Stimulated activated CD4-positive, alpha-beta T cell treated with anti-CD3 and anti-CD28 coated beads, Interleukin-4, amount 100 ng/mL, for 24 hours (primary cell): ENCODE measurements at places on chromosomes 5 and 9.

DNA sequence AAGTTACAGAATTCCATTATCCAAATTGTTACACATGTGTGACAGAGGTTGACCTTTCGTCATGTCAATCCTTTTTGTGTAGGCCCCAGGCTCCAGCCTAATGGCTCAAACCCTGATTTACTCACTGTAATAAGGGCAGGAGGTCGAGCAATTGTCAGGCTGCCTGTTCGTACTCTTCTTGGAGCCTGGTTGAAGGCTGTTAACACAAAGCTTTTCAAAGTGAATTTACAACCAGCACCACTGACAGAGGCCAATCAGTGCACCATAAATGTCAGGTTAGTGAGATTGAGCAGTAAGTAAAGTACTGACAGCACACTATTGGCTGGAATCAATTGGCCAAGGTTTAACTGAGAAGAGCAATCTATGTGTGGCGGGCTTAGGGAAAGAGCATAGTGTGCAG, 16.8 kb downstream of the PRDM6 start:
- no peak for DNase-seq

DNA sequence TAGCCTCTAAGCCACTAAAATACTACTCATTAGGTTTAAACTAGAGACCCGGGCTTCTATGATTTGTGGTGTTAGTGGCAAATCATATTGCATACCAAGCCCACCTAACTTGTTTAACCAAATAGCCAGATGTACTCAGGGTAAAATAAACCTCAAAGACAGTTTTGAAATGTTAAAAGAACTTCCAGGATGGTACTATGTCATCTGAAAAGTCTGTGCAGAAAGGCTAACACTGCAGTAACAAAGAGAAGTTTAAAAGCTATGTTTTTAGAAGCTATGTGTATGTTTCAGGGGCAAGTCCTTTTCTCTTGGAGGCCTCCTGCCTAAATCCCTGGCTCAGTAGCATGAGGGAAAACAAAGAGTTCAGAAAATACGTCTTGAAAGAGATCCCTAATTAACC, 84.9 kb upstream of the IL7R start:
- no peak for DNase-seq

DNA sequence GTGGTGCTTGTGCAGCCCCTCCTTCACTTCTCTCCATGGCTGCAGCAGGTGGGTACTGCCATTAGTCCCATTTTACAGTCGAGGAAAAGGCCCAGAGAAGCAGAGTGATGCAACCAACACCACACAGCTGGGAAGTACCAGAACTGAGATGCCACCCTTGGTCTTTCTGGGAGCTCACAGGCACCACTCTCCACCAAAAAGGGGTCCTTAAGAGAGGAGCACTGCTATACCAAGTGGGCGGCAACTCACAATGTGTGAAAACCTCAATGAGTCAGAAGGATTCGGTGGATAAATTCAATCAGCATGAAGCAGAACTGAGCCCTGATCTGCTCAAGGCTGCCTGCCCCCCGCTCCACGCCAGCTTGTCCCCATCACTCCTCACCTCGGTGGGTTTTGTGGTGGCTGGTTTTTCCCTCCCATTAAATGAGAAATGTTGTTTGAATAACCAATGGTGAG, 213.7 kb downstream of the FSTL4 start:
- DNase-seq: peak; percentile 47

DNA sequence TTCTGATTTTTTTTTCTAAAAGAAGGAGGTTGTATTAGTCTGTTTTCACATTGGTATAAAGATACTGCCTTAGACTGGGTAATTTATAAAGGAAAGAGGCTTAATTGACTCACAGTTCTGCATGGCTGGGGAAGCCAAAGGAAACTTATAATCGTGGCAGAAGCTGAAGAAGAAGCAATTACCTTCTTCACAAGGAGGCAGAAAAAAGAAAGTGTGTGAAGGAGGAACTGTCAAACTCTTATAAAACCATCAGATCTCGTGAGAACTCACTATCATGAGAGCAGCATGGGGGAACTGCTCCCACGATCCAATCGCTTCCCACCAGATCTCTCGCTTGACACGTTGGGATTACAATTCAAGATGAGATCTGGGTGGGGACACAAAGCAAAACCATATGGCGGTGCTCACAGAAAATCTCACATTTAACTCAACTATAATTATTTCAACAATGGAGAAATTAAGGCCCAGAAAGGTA, 27.1 kb downstream of the DPYSL3 start:
- no peak for DNase-seq

- DNase-seq: peak; percentile 38
Measured at GRCh38 chr9:130444565-130445221, at the start of gene ASS1. ASS1 (plus strand) TSS chr9:130444961; CDS start chr9:130452229, 7,268 bp downstream.

DNA sequence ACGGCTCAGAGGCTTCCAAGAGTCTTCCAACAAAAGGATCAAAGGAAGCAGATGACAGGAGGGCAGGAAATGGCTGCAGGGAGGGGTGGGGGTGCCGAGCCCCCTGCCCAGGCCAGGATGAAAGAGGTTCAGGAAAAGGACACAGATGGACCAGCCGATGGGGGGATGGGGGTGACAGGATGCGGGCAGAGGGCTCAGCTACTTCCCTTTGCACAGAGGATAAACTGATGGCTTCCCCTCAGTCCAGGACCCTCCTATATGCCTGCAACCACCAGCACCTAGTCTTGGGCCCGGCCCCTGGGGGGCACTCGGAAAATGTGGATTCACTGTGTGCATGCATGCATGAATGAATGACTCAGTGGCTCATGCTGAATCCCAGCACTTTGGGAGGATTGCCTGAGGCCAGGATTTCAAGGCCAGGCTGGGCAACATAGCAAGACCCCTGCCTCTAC, 148.2 kb downstream of the C9orf50 start:
- DNase-seq: no peak

GRCh38 chr5:16385516-16386090, 80.0 kb downstream of the ZNF622 start:
- DNase-seq: no peak

- DNase-seq: no peak
Measured at GRCh38 chr9:108219664-108220063, 636.1 kb downstream of the ACTL7B start.

DNA sequence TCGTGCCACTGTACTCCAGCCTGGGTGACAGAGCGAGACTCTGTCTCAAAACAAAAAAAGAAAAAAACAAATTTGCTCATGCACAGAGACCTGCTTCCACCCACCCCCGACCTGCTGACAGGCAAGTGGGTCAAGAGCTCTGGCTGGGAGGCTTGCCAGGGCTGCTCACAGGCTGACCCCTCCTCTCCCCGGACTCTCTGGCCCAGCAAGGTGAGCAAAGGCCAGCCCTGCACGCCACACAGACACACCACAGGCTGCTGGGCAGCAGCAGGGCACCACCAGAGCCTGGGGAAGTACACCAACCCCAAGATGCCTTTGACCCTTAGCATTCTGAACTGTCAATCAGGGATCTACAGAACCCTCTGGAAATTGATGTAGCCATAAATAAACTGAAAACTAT, 29.2 kb downstream of the NSUN2 start:
- DNase-seq: no peak

DNA sequence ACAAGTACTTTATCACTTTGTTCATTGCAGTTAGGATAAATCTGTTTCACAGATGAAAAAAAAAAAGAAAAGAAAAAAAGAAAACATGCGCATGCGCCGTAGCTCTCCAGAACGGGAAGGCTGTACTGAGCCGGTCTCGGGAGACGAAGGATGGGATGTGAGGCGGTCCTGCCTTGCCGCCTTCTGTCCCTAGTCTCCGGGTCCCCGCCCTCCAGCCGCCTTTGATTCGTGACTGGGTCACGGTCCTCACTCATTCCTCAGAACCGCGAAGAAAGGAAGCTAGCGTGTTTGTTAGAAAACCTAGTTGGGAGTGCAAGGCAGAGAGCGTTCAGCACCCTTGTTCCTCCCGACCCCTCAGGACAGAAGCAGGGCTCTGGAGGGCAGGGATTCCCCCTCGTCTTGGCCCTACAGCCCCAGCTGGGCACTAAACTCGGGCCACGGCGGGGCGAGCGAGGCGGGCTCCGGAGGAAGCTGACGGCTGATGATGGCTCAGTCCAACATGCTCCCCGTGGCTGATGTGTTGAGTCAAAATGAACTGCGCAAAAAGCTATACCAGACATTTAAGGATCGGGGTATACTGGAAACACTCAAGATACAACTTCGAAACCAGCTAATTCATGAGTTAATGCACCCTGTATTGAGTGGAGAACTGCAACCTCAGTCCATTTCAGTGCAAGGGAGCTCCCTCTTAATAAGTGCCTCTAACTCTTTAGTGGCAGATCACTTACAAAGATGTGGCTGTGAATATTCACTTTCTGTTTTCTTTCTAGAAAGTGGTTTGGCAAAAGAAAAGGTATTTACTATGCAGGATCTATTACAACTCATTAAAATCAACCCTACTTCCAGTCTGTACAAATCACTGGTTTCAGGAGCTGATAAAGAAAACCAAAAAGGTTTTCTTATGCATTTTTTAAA, 40.0 kb downstream of the CPLANE1 start:
- peak; percentile 10 for DNase-seq

- no peak for DNase-seq
Measured at GRCh38 chr9:77807846-77808750, 160.0 kb upstream of the GNA14 start.

DNA sequence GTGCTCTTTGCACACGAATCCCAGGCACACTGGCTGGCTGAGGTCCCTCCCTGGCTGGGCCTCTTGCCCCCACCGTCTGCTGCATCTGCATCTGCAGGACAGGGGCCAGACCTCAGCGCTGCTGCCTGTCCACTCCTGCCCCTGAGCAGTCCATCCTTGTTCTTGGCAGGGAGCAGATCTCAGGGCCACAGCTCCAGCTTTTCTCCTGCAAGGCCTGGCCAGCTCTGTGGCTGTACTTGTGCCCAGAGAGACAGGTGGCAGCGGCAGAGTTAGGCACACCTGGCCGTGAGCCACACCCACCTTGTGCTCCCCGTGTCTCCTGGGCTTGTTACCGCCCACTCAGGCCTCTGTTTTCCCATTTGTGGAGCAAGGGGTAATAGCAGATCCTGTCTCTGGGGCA, 13.9 kb downstream of the NEK6 start:
- DNase-seq: no peak

DNA sequence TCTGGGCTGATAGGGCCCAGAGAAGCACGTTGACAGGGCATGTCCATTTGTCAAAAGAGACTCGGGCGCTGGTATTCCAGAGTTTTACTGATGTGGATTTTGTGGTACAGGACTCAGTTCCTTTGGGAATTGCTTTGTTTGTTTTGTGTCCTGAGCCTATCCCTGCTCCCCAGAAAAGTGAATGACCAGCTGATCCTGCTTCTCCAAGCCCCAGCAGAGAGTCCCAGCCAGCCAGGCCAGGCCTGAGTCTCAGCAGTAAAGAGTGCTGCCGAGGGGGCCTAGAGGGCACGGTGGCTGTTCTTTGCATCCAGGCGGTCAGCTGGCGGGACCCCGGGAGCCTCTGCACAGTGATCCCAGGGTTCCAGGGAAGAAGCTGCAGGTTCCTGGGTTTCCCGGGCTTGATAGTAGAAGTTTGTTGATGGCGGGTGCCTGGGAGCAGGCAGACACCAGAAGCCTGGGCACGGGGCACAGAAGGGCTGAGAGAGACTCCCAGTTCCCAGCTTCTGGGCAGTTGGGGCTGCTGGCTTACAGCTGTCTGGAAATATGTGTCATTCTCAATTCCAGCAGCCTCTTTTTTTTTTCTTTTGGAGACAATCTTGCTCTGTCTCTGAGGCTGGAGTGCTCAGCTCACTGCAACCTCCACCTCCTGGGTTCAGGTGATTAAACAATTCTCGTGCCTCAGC, 8.7 kb downstream of the PRDM12 start:
- DNase-seq: no peak

DNA sequence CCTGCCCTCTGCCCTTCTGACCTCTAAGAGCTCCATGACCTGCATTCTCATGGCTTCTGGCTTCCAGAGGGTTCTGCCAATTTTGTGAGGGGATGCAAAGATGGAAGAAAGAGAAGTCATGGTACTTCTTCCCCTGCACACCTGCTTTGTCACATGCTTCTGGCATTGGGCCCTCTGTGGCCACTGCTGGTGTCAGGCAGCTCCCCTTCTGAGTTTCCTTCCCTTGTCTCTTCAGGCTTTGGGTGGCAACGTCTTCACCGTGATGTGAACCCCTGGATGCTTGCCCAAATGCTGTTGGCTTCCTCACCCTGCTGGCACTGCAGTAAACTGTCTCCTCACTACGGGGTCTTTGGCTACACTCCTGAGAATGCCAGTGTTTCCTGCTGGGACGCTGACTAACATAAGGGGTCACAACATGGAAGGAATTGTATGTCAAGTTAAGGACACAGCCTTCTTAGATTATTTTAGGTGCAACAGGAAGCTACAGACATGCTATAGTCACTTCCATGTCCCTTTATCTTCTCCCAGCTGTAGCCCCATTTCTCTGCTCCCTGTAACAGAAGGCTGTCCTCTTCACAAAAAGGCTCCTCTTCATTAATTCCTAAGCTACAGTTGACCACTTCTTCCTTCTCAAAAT, 8.9 kb upstream of the CLINT1 start:
- DNase-seq: no peak

GRCh38 chr5:154849264-154849785, 1.1 kb downstream of the FAXDC2 start:
- DNase-seq: no peak

- no peak for DNase-seq
Measured at GRCh38 chr5:148397968-148398595, 14.3 kb downstream of the FBXO38 start.

DNA sequence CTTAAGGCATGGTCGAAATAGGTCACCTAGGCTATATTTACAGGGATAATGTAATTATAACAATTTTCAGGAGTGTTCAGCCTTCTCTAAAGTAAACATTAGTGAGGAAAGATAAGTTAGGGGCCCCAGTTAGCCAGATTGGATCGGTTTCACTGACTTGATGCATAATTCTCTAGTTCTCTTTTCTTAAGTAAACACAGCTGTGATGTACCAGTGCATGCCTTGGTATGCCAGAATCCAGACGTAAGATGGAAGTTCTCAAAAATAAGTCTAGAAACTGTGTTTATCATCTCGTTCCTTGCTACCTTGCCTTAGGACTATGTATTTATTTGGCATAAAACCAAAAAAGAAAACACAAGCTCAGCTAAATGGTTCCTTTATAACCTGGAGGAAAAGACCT, 442.2 kb upstream of the CLINT1 start:
- DNase-seq: no peak

DNA sequence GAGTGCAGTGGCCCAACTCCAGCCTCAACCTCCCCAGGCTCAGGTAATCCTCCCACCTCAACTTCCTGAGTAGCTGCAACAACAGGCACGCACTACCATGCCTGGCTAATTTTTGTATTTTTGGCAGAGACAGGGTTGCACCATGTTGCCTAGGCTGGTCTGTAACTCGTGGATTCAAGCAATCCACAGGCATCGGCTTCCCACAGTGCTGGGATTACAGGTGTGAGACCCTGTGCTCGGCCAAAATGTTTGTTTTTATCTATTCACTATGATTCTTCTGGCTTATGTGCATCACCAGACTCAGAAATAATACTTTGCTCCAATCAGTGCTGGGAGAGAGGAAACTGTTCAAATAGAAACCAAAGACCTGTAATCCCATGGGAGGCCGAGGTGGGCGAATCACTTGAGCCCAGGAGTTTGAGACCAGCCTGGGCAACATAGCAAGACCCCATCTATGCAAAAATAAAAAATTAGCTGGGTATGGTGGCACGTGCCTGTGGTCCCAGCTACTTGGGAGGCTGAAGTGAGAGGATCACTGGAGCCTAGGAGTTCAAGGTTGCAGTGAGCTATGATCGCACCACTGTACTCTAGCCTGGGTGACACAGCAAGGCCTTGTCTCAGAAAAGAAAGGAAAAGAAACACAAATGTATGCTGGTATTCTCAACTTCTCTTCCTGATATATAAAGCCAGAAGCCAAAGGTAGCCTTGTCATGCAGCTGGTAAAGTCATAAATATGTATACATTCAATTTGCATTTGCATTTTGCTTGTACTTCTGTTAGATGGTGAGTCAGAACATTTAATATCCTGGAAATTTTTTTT, 4.5 kb downstream of the PIP5K1B start:
- DNase-seq: no peak

- DNase-seq: no peak
Measured at GRCh38 chr5:165370794-165371193, 1865.4 kb downstream of the MAT2B start.
